CD4-positive, alpha-beta T cell treated with Interleukin-17A for 4 hours (primary cell): ENCODE measurements at places on chromosomes 2 and 18.

DNA sequence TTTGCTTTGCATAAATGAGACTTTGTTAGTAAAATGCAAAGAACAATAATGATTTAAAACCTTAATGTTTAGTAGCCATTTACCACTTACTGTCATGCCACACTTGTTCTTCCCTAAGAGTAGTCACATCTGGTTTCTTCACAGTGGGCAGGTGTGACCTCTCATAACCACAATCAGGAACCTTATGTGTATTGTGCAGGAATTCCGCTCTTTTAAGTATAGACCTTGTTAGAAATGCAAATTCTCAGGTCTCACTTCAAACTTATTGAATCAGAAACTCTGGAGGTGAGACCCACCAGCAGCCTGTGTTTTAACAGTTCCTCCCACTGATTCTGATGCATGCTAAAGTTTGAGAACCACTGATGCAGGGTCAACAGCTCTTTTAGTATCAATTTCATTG, 518.8 kb upstream of the MEX3C start:
- no peak for DNase-seq

GRCh38 chr2:214706986-214707385, 102.5 kb downstream of the BARD1 start:
- no peak for DNase-seq

DNA sequence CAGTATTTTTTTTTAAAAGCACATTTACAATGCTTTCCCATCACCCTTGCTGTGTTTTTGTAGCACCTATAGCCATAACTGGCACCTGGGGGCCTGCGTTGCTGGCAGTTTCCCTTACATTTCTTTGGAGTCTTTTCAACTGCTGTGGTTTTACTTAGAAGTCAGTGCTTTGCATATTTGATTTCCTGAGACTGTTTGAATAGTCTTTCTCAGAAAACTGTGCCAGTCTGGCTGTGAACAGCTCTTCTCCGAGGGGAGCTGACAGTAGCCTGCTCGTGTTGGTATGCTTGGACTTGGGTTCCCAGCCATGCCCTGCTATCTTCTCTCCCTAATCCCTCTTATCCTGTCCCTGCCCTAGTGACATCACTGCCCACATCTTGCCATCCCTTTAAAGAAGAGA, 81.5 kb downstream of the DPP4 start:
- DNase-seq, result peak; percentile 66

GRCh38 chr2:85398426-85399182, 11.6 kb downstream of the CAPG start:
- DNase-seq, result no peak

GRCh38 chr18:78898066-78898465, 81.6 kb upstream of the SALL3 start:
- DNase-seq, result no peak

GRCh38 chr2:230471074-230471473, 55.1 kb downstream of the SP100 start:
- no peak for DNase-seq

- DNase-seq, result peak; percentile 8
Observed at GRCh38 chr2:102735416-102736109, 26.3 kb upstream of the TMEM182 start.

DNA sequence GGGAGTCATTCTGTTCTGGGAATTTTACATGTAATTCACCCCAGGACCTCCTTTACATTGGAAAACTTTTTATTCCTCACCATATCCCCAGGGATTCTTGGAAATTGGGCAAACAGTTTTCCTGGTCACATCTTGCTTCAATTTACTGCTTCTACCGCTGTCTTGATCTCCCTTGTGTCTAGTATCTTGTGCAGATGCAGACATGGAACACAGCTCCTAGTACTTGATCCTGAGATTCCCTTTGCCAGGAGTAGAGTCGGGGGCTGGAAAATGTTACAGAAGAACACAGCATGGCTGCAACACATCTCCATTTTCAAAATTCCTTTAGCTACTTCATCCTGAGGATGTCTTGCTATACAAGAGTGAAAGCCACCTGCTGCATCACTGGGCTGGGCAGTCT, 472.8 kb downstream of the PLCL1 start:
- no peak for DNase-seq

- DNase-seq, result no peak
Observed at GRCh38 chr2:72576861-72577260, 249.0 kb downstream of the EXOC6B start.

DNA sequence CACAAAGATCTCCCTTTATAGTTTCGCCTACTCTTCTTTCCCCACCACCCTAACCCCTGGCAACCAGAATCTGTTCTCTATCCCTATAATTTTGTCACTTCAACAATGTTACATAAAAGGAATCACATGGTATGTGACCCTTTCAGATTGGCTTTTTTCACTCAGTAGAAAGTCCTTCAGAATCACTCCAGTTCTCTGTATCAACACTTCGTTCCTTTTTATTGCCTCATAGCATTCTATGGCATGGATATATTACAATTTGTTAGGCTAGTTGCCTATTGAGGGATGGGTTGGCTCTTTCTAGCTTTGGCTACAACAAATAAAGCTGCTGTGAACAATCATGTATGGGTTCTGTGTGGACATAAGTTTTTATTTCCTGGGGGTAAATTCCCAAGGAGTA, 163.1 kb downstream of the RPIA start:
- DNase-seq, result no peak

DNA sequence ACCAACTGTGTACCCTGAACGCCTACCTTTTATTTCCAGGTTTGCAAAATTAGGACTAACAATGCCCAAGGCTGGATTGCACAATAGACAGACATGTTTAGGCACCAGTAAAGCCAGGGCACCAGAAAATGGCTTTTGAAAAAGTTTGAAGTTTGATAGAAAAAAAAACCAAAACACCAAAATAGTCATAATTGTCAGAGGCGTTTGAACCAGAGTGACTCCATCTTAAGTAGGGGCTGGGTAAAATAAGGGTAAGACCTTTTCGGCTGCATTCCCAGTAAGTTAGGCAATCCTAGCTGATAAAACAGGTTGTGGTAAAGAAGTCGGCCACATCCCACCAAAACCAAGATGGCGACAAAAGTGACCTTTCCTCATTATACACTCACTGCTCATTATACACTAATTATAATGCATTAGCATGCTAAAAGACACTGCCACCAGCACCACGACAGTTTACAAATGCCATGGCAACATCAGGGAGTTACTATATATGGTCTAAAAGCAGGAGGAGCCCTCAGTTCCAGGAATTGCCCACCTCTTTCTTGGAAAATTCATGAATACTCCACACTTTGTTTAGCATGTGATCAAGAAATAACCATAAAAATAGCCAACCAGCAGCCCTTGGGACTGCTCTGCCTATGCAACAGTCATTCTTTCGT, 105.1 kb upstream of the MSH2 start:
- DNase-seq, result no peak
